ENCODE measurements at places on chromosomes 12 and 14. TPM values are rescaled to one million over a fixed set of nuclear protein-coding genes. Genes with fewer than 3 reads are reported as not detected.

- no peak for DNase-seq
- H3K4me3 ChIP-seq, result no peak overlapping the region
- no peak overlapping the region for H3K27ac ChIP-seq
- no peaks in the 10 kb centered on the region for H3K4me1 ChIP-seq
These were observed 294.1 kb downstream of the SEC23A start for GRCh38 chr14:38808734-38809455.

DNA sequence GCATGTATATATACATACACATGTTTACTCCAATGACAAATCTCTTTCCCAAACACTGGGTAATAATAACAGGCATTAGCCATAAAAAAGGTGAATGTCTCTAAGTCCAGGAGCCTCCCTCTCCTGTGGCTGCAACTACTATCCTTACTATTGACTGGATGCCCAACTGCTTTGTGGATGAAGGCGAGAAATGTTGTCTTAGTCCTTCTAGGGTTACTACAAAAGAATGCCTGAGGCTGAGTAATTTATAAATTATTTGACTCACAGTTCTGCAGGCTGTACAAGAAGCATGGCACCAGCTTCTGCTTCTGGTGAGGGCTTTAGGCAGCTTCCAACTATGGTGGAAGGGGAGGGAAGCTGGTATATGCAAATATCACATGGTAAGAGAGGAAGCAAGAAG, 366.0 kb upstream of the DDHD1 start:
- no peak overlapping the region for H3K4me3 ChIP-seq
- H3K27ac ChIP-seq, result no peak overlapping the region
- H3K36me3 ChIP-seq, result no peaks in the 10 kb centered on the region
- no peaks in the 10 kb centered on the region for H3K27me3 ChIP-seq

- no peak overlapping the region for H3K4me3 ChIP-seq
- no peaks in the 10 kb centered on the region for H3K36me3 ChIP-seq
- no peaks in the 10 kb centered on the region for H3K27me3 ChIP-seq
- no peak overlapping the region for H3K27ac ChIP-seq
These were observed 49.8 kb downstream of the ADCK1 start for GRCh38 chr14:77849711-77850110.

GRCh38 chr14:103730490-103731035, 15.0 kb downstream of the ZFYVE21 start:
- H3K27ac ChIP-seq, result peak overlapping the region; percentile 68
- no peak overlapping the region for H3K4me3 ChIP-seq
- H3K4me1 ChIP-seq, result peaks cover 57% of the 10 kb centered on the region
- no peaks in the 10 kb centered on the region for H3K27me3 ChIP-seq

LMO3 gene
- total RNA-seq, result 1.5 TPM

CLEC6A gene
- total RNA-seq, result not detected

MYF6 gene
- total RNA-seq, result not detected
